Coronary artery (tissue), 2 donors: ENCODE measurements at places on chromosomes 2 and 18.

DNA sequence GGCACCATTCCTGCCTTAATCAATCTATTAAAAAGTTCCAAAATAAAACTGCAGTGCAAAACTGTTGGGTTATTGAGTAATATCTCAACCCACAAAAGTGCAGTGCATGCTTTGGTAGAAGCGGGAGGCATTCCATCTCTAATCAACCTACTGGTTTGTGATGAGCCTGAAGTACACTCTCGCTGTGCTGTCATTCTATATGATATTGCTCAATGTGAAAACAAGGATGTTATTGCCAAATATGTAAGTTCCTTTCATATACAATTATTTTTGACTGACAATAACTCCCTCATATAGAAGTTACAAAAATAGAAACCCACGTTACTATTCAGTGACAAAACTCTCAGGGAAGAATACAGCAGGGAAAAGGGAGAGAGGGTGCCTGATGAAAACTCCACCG is 43.0 kb downstream of the OSGEPL1 start:
- DNase-seq: no peak

DNA sequence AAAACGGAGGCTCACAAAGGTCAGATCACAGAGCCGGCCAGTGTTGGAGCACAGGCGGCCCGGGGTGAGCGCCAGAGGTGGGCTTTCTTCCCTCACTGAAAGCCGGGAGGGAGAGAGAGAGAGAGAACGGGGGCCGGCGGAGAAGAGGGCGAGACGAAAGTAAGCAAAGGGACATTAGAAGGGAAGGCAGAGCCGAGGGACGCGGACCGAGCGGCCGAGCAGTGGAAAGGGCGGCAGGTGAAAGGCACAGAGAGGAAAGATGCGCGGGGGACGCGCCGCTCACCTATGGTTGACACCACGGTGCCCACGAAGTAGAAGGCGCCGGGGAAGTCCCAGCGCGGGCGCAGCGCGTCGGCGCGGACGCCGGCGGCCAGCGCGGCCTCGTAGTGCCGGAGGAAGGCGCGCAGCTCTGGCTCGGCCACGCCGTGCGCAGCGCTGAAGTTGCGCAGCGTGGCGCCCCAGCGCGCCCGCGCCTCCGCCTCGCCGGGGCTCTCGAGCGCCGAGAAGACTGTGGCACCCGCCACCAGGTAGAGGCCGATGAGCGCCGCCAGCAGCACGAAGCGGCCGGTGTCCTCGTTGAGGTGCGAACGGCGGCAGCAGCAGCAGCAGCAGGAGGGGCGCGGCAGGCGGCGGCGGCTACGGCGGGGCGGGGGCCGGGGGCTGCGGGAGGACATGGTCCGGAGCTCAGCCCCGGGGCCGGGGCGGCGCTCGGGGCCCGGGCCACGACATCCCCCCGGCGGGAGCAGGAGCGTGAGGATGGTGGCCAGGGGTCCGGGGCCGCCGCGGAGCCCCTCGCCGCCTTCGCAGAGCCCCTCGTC is 166.9 kb downstream of the MSH2 start:
- DNase-seq: no peak

DNA sequence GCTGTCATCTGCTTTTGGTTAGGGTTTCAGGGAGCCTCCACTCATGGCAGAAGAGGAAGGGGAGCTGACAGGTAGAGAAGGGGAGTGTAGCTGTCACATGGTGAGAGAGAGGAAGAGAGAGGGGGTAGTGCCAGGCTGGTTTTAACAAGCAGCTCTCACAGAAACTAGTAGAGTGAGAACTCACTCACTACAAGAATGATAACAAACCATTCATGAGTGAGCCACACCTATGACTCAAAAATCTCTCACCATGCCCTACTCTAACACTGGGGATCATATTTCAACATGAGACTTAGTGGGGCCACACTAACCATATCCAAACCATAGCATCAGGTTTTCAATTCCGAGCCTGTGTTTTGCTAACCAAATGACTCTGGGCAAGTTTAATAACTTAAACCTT is 274.9 kb upstream of the VWC2L start:
- no peak for DNase-seq

GRCh38 chr2:8833853-8834252 is 3.6 kb downstream of the KIDINS220 start:
- DNase-seq: no peak

DNA sequence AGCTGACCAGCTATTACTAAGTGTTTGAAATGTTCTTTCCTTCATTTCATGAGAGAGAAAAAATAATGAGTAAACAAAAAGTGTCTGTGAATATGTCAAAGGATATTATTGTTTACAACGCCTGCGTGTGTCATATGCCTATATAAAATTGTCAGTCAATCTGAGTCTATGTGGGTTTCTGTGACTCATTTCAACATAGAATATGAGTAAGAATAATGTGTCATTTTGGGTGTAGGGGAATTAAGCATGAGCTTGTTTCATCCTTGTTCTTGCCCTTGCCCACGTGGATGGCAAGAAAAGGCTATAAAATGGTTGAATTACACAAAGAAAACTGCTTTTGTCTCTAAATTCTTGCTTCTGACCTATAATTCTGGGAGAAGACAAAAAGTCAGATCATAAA is 466.0 kb downstream of the PTH2R start:
- DNase-seq: no peak

- DNase-seq: no peak
These were observed 112.0 kb upstream of the STPG4 start for GRCh38 chr2:47266939-47267710.

DNA sequence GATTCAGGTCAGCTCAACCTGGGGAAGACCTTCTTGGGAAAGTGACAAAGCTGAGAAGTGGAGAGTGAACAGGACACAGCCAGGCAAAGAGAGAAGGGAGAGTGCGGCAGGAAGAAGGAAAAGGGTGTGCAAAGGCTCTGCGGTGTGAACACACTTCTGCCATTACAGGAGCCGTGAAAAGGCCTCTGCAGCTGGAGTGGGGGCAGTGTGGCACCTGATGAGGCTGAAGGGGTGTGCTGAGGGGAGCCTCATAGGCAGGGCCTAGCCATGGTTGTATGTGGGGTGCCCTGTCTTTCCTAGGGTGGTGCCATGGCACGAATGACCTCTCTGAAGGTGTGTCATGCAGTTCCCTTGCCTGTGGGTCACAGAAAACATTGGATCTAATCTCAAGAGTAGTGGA is 347.6 kb downstream of the CYRIA start:
- DNase-seq: peak; percentile 31

DNA sequence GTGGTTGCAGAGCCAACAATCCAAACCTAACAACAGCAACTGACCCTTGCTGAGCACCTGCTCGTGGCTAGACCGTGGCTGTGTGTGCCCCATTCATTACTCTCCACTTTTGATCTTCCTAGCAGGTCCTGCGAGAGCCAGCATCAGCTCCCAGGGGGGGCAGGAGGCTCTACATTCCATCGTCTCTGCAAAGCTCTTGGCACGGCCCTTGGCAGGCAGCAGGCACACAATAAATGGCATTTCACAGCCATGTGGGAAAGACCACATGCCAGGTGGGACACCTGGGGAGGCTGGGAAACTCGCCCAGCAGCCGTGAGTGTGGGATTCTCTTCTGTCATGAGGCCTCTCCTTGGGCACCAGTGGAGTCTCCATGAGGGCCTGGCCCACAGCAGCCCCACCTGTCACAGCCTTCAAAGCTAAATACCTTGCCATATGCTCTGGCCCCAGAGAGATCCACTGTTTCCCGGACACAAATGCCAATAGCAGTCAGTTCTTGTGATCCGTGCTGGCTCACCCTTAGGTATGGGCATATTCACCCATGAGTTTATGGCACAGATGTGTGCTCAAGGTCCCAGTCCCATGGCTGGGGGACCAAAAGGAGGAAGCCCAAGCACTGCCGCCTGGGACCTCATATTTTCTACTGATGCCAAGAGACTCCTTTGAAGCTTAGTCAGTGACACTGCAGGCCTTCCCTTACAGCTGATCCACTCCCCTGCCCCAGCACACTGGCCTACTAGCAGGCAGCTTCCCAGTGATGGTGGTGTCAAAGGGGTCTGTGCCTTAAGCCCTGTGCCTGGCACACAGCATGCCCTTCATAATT is 6.8 kb upstream of the TEX51 start:
- peak; percentile 65 for DNase-seq

GRCh38 chr2:135124924-135125886 is 73.1 kb downstream of the RAB3GAP1 start:
- no peak for DNase-seq

- DNase-seq: no peak
These were observed 86.6 kb downstream of the COL5A2 start for GRCh38 chr2:189092936-189093335.

GRCh38 chr18:58180738-58181353 is 136.8 kb downstream of the NEDD4L start:
- DNase-seq: no peak
